ENCODE measurements at places on chromosomes 4 and X.

DNA sequence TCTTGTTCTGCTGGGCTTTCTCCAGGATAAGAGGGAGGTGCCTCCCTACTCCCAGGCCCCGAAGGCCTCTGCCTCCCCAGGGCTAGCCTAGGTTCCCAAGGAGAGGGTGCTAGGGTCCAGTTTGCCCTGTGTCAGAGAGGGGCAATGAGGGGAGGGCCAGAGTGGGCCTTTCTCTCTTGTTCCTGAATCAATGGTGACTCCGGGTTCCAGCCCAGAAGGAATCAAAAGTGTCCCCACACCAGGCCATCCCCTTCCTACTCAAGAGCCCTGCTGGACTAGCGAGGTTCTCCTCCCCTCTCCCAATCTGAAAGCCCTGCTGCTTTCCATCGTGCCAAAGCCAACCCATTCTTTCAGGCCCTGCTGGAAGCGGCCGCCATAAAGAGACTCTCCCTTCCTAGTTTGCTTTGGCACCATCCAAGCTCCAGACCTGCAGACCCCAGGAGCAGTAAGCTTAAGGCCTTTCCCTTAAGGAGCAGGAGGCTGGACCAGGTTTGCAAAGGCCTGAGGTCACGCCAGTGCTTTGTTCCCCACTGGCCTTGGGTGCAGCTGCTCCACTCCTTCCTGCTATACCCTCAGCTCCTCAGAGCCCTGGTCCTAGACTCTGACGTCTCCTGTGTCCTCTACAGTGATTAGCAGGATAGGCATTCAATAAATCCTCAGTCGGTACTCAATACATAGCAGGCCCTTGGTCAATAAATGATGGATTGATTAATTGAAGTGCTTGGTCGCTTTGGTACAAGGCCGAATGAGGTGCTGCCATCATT, 10.6 kb downstream of the TSC22D3 start:
- DNase-seq, result no peak

GRCh38 chrX:53930515-53931380, 113.5 kb downstream of the PHF8 start:
- DNase-seq, result no peak

DNA sequence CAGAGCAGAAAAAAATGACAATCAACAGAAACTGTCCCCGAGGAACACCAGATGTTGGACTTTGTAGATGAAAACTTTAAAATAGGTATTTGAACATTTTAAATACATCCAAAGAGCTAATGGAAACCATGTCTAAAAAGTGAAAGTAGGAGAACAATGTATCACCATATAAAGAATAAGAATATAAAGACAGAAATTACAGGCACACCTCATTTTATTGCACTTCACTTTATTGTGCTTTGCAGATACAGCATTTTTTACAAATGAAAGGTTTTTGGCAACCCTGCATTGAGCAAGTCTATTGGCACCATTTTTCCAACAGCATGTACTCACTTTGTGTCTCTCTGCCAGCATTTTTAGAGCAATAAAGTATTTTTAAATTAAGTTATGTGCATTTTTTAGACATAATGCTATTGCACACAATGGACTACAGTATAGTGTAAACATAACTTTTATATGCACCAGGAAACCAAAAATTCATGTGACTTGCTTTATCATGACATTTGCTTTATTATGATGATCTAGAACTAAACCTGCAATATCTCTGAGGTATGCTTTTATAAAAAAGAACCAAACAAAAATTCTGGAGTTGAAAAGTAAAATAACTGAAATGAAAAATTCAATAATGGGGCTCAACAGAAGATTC, 212.4 kb upstream of the CASK start:
- no peak for DNase-seq

GRCh38 chr4:129193357-129194100, 97.6 kb downstream of the C4orf33 start:
- no peak for DNase-seq

- DNase-seq, result no peak
These were observed 11.9 kb downstream of the EXOC1 start for GRCh38 chr4:55865228-55865806.

- no peak for DNase-seq
These were observed 2.3 kb downstream of the ODAM start for GRCh38 chr4:70197842-70198241.

DNA sequence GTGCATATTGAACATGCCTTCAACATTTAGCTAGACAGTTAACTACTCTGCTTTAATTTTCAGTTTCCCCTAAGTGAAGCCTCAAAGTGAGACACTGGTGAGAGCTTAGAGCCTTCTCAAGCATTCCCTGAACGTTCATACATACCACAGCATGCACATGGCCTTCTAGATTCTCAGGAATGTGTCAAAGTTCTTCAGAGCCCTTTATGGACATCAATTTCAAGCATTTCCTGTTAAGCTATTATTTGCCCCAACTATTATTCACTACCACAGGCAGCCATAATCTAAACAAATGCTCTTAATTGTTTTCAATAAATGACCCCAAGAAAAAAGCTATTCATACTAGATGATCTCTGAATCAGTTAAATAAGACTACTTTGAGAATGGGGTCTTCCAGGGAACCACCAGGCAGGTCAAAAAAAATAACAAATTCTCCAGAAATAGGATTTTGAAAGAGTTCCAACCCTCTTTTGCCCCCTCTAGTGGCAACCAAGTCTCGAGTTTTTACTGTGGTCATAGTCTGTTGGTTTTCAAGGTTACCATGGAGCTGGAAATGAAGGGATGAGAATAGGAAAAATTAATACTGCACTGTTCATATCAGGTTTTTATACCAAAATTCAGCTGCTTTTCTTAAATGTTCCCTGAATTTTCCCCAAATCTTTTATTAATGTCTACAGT, 235.4 kb downstream of the RAB28 start:
- no peak for DNase-seq

DNA sequence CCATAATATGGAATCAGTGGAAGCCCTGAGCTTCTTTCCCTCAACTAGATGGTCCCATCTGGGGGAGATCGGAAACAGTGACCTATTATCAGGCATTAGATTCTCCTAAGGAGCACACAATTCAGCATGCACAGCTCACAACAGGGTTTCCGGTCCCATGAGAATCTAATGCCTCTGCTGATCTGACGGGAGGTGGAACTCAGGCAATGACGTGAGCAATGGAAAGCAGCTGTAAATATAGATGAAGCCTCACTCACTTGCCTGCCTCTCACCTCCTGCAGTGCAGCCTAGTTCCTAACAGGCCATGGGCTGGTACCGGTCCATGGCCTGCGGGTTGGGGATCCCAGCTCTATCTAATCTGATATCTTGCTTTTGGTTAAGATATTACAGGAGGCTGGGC, 88.9 kb downstream of the COX7B2 start:
- no peak for DNase-seq

- no peak for DNase-seq
These were observed 41.8 kb downstream of the HTRA3 start for GRCh38 chr4:8311101-8312068.

DNA sequence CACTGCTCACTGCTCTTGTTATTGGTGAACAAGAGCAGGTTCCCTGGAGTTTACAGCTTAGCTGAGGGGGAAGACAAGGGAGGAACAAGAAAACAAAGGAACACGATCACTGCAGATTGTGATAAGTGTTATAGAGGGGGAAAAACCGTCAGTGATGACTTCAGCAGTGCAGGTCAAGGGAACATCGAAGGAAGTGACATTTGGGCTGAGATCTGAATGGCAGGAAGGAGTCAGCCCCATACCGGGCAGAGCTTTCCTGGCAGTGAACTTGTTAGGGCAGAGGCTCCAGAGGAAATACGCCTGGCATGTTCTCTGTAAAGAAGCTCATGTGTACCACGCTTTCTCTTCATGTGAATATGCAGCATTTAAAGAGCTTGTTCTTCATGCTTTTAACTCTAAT, 78.1 kb downstream of the LDB2 start:
- no peak for DNase-seq

- no peak for DNase-seq
These were observed 10.9 kb upstream of the WFS1 start for GRCh38 chr4:6258741-6259140.

DNA sequence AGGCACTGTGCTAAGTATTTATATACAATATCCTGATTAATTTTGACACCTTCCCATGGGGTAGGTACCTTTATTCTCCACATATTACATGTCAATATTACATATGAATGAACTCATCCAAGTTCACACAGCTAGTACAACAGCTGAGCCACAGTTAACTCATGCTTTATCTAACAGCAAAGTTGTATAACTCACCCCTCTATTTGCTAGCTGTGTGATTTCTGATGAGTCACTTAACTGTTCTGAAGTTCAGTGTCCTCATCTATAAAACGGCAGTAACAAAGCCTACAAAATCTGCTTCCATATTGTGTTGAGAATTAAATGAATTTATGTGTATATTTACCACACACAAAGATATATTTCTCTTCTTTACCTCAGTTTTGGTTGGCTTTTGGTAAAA, 48.2 kb upstream of the KDR start:
- DNase-seq, result no peak

DNA sequence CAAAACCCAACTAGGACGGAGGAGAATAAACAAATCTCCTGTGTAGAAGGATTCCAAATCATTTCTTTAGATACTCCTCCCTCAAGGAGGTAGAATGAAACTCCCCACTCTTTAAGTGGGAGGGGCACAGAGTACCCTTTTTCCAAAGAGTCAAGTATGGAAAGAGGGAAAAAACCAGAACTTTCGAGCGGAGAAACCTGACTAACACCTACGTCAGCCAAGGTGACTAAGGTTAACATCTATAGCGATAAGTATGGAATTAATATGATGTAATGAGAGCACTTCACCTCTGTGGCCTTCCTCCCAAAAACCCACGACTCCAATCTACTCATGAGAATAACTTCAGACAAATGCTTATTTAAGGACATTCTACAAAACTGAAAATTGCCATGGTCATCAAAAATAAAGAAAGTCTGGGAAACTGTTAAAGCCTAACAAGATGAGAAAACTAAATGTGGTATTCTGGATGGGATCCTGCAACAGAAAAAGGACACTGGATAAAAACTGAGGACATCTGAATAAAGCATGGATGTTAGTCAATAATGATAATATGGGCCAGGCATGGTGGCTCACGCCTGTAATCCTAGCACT, 157.0 kb upstream of the MAP3K15 start:
- no peak for DNase-seq

DNA sequence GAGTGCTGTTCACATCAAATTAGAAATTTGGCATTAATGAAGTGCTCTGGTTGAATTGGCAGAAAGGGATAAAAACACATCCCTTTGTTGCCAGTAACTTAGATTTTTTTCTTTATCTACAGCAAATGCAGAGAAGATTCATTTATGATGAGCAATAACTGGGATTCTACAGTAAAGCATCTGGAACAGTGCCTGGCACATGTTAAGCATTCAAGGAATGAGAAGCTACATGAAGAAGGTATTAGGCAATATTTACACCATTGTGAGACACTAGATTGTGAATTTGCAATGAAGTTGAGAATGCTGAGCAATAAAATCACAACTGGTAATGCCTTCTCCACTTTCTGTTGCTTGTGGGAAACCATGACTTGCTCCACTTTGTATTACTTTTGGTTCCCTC, 33.5 kb downstream of the PCDH19 start:
- no peak for DNase-seq

GRCh38 chrX:56757327-56757726, 28.3 kb downstream of the NBDY start:
- DNase-seq, result no peak

GRCh38 chr4:53614591-53614990, 23.3 kb upstream of the LNX1 start:
- no peak for DNase-seq

- DNase-seq, result no peak
These were observed 70.1 kb downstream of the PRSS12 start for GRCh38 chr4:118282692-118283091.

DNA sequence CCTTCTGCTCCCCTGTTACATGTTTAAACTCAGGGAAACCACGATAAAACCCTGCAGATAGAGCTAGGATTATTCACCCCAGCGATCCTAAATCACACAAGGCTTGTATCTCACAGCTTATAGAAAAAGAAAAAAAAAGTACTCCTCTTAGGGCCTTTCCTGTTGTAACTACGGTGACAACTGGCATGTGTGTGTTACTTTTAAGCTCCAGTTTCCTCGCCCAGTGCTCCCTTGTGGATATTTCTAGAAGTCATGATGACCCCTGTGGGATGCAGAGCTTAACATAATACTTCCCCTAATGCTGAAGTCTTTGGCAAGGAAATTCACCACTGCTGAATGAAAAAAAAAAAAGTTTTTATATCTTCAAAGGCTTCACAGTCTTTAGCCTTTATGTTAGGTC, 114.7 kb downstream of the NWD2 start:
- DNase-seq, result no peak

DNA sequence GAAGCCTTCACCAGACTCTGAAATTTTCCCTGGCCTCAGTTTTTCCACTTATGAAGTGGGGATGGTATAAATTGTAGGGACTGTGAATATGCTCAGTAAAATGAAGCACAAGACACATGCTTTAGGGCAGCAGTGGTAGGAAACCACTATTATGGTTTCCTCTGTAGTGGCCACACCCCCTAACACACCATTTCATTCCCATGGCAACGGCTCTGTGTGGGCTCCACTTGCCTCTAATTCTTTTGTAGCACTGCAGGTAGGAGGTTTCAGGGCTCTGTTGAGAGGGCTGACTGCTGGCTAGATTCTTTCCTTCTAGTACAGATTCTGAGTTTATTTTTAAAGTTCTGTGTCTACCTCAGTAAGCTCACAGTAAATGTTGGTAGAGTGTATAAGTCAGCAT, 3.5 kb upstream of the VMA21 start:
- DNase-seq, result peak; percentile 82

DNA sequence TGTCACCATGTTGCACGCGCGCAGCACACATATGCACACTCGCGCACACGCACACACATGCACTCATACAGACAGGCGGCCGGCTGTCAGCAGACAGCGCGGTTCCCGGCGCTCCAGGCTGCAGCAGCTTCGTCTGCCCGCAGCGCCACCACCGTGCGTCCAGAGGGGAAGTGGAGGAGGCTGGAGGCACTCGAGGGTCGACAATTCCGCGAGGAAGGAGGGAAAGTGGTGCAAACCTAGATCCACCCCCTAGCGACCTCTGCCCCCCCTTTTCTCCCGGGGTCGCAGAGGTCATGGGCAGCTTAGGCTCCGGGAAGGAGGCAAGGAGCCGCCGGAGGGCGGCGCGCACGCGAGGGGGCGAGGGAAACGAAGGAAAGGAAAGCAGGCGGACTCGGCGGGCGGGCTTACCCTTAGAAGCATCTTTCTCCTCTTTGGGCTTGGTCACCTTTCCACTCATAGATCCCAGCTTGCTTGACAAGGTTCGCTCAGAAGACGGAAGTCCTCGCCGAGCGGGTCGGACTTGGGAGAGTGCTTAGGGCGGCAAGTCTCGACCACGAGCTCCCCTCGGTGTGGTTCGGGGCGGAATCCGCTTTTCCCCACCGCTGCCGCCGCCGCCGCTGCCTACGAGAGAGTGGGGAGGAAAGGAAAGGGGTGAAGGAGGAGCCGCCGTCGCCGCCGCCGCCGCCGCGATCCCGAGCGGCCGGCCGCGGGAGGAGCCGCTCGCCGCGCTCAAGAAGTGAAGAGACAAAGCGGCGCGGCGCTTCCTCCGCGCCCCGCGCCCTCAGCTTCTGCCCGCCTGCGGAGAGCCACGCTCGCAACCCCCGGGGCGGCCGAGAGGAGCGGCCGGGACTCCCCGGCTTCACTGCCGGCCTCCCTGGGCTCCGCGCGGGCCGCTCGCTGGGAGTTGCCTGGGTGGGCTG, 326.6 kb upstream of the F9 start:
- DNase-seq, result no peak

All from CD4-positive, alpha-beta T cell treated with Interferon gamma for 1 hour (primary cell).